ENCODE measurements at places on chromosomes 11 and 22.
A peak's percentile ranks its signal among the peaks of the same experiment; 100 is the strongest.

- DNase-seq = peak; percentile 65
Measured at GRCh38 chr22:30277547-30278344, 11.1 kb upstream of the OSM start.

DNA sequence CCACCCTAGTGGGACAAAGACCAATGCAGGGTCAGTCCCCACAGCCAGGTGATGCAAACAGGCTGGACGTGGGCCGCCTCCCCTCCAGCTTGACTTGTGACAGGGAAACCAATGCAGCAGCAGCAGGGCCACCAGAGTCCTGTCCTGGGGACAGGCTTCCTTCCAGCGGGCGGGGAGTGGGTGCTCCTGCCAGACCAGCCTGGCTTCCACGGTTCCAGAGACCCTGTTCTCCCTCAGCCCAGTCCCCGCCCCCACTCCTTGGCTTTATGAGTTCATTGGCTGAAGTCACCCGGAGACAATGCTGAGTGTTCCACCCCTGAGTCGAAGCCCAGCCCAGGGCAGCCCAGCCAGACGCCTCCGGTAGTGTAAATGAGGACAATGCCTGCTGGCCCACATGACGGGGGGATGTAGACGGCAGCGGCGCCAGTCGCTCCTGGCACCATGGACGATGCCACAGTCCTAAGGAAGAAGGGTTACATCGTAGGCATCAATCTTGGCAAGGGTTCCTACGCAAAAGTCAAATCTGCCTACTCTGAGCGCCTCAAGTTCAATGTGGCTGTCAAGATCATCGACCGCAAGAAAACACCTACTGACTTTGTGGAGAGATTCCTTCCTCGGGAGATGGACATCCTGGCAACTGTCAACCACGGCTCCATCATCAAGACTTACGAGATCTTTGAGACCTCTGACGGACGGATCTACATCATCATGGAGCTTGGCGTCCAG, at the start of gene TSSK2:
Gene TSSK2 (plus strand): TSS at position 350 of the 726 bp plus-strand sequence. CDS start 92 bp downstream, at position 442.
- DNase-seq = no peak

DNA sequence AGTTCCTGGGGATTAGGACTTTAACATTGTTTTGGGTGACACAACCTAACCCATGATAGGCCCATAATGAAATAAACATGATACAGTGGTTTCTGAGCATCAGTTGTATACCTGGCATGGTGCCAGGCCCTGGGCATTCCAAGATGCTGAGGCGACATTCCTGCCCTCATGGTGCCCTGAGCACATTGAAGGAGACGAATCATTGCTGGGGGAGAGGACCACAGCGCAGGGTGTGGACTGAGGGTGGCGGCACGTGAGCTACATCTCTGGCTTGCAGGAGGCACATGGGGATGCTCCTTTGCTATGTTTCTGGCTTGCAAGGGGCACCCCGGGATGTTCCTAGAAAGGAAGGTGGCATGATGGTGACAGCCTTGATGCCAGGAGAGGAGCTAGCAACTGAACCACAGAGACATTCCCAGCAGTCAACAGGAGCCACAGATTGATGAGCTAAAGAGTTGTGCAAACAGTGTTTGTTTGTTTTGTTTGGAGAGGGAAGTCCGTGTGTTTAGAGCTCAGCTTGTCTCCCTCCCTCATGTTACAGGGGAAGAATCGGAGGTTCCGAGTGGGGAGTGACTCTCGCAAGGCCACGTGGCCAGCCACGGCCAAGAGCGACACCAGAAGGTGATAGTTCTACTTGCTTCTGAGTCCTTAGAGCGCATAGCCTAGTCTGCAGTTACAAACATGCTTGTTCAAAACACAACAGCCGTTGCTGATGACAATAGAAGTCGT, 106.4 kb downstream of the MIAT start:
- no peak for DNase-seq

DNA sequence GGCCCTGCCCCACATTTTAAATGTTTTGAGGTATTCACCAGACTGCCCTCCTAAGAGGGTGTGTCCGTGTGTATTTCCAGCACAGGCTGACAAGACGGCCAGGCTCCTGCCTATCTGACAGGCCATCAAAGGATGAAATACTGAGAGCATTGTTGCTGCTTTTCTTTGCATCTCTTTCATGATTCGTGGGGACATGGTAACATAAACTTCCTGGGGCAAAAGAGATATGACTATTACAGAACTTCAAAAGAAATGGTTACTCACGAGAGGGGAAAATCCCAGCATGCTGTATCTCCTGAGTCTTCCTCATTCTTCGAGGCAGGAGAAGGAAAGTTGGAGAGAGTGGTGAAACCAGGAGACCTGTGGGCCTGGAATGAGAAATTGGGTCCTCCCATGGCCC, 10.3 kb upstream of the BIK start:
- DNase-seq = peak; percentile 82

DNA sequence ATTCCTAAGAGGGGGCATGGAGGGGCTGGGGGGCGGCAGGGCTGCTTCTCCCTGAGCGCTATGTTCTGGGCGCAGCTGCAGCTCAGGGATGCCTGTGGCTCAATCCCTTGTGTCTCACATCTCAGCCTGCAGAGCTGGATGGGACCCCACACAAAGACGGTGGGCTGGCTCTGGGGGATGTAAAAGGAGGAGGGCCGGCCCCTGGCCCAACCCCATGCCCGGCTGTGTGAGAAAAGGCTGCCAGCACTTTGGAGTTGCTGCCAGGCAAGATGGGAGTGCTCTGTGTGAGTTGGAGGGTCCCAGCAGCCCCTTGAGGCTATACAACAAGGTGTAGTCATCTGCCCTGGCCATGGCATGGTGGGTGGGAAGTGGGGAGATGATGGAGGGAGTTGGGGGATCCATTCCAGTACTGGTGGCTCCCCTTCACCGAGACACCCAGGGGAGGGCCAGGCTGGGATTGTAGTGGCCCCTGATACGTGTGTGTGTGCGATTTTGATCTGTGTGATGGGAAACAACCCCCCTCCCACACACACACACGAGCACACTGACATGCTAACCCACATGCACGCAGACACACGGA, 1.3 kb upstream of the TBX10 start:
- no peak for DNase-seq

- DNase-seq = no peak
Measured at GRCh38 chr11:23226331-23227077, 366.2 kb upstream of the CCDC179 start.

DNA sequence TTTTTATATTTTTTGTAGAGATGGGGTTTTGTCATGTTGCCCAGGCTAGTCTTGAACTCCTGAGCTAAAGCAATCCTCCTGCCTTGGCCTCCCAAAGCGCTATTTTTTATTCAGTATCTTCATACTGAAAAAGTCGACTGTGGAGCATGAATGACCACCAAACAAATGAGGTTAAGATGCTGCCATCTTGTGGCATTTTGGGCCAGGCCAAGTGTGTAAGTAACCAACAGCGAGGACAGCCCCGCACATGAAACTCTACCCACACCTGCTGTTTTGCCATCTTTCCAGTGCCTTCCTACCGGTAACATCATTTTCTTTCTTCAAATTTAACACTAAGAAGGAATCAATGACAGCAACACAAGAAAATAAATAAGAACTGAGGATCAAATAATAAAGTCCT, 32.2 kb upstream of the AQP11 start:
- DNase-seq = peak; percentile 15

DNA sequence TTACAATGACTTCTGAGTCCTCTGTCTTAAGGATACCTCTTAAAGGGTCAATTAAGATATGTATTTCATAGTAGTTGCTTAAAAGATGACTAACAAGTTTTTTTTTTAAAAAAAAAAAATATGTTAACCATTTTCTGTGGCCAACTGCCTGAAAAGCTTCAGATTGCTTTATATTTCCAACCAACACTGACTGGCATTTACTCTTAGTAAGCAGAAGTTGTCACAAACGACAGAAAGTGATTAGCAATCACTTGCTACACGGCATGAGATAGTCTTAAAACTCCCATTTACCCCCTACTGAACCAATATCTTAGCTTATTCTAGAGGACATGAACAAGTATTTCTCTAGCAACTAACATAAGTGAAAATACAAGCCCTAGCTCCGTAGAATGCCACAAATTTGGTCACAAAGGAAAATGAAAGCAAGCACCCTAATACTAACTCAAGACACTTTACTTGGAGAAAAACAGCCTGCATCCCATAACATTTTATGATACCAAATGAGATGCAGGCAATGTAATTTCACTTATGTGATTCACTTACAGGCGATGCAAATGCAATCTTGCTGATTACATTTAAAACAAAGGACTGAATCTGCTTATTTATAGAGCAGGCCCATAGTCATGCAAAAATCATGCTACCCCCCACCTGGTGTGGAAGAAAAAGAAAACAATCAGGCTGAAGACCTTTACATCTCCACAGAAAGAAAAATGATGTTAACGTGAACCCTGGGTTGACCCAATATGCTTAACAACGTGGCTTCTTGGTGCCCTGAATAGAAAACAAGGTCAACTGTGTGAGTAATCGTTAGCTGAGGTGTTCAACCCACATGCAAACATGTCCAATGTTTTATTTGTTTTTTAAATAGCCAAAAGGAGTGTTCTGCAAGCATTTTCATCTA, 25.7 kb downstream of the MPPED2 start:
- no peak for DNase-seq

DNA sequence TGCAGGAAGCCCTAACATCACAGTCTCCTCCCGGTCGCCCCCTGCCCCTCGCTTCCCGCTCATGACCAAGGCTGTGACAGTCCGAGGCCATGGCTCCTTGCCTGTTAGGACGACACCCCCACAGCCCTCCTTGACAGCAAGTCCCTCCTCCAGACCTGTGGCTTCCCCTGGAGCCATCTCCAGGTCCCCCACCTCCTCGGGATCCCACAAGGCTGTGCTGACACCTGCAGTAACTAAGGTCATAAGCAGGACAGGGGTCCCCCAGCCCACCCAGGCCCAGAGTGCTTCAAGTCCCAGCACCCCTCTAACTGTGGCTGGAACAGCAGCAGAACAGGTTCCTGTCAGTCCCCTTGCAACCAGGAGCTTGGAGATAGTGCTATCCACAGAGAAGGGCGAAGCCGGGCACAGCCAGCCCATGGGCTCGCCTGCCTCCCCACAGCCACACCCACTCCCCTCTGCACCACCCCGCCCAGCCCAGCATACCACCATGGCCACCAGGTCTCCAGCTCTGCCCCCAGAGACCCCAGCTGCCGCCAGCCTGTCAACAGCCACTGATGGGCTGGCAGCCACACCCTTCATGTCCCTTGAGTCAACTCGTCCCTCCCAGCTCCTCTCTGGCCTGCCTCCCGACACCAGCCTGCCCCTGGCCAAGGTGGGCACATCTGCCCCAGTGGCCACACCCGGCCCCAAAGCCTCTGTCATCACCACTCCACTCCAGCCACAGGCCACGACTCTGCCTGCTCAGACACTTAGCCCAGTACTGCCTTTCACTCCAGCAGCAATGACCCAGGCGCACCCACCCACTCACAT, 63.2 kb downstream of the OTOG start:
- DNase-seq = no peak

DNA sequence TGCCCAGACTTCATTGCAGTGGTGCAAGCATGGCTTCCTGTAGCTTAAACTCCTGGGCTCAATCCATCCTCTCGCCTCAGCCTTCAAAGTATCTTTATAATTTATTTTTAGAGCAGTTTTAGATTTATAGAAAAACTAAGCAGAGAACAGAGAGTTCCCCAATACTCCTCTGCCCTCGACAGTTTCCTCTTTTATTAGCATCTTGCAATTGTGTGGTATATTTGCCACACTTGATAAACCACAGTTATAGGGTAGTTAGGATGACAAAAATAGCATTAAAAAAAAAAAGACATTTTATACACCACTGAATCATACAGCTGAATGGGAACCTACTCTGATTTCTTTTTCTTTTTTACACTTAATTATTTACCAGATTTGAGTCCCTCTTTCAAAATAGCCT, 31.2 kb downstream of the MS4A2 start:
- peak; percentile 61 for DNase-seq

GRCh38 chr11:35150454-35150853, 11.5 kb downstream of the CD44 start:
- no peak for DNase-seq

GRCh38 chr11:62607714-62608113, 4.9 kb downstream of the EML3 start:
- peak; percentile 64 for DNase-seq

GRCh38 chr11:129192150-129192549, at the start of gene ARHGAP32:
Gene ARHGAP32 (minus strand): TSS chr11:129192325. CDS start chr11:129192198, 127 bp downstream.
- no peak for DNase-seq

GRCh38 chr11:96215826-96216225, 127.2 kb downstream of the MAML2 start:
- no peak for DNase-seq

DNA sequence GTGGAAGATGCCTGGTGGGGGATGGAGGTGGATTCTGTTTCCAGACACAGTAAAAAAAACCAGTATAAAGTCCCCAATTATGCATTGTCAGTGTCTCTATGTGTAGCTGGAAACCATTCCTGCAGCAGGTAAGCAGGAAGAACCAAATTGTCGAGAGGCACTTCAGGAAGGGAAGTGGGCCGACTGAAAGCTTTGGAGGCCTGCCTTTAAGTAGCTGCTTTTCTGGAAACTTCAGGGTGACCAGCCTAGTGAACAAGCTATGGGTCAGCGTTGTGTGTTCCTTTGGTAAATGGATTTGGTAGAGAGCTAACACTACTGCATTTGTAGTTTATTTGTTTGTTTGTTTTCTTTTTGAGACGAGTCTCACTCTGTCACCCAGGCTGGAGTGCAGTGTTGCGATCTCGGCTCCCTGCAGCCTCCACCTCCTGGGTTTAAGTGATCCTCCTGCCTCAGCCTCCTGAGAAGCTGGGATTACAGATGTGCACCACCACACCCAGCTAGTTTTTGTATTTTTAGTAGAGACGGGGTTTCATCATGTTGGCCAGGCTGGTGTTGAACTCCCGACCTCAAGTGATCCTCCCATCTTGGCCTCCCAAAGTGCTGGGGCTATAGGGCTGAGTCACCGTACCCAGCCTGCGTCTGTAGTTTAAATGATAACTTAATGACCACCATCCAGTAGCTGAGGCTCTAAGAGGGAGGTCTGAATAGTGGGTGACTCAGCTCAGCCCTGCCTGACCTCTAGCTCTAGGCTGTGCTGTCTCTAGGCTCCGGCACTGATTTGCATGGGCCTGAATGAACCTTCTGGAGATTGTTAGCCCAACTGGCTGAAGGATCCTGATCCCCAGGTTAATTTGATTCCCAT, 12.8 kb downstream of the PTPRJ start:
- DNase-seq = peak; percentile 85

GRCh38 chr11:39661890-39662289, 1797.6 kb downstream of the LRRC4C start:
- no peak for DNase-seq

DNA sequence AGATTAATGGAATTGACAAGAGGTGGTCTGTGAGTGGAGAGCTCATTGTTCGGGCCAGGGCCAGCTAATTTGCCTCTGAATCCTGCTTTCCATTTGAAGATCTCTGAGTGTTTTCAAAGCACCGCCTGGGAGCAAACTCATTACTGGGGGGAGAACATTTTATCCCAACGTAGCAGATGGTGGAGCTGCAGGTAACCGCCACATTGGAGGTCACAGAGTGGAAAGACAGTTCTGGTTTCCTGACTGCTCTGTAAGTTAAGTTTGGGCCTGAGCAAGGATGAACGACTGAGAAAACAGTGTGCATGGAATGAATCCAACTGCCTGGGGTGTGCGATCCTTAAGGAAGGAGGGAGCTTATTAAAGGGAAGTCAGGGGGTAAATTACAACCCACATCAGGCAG, 30.5 kb downstream of the LMO2 start:
- no peak for DNase-seq
